ENCODE measurements at places on chromosomes 5 and 9. TPM values are rescaled to one million over a fixed set of nuclear protein-coding genes. Genes with fewer than 3 reads are reported as not detected.

GRCh38 chr5:39455645-39456044 lies 30.9 kb upstream of the DAB2 start:
- H3K27me3 ChIP-seq: no peaks in the 10 kb centered on the region
- H3K4me1 ChIP-seq: no peaks in the 10 kb centered on the region
- no peak overlapping the region for H3K27ac ChIP-seq
- H3K4me3 ChIP-seq: no peak overlapping the region
- DNase-seq: no peak
- H3K36me3 ChIP-seq: no peaks in the 10 kb centered on the region

GRCh38 chr9:120941046-120941770 lies 14.6 kb upstream of the TRAF1 start:
- peaks cover 16% of the 10 kb centered on the region for H3K4me1 ChIP-seq
- peak overlapping the region; percentile 67 for H3K27ac ChIP-seq
- no peaks in the 10 kb centered on the region for H3K27me3 ChIP-seq
- no peak overlapping the region for H3K4me3 ChIP-seq

- no peaks in the 10 kb centered on the region for H3K36me3 ChIP-seq
- H3K27ac ChIP-seq: no peak overlapping the region
- no peaks in the 10 kb centered on the region for H3K4me1 ChIP-seq
- DNase-seq: no peak
These were observed 9.9 kb upstream of the PTGS1 start for GRCh38 chr9:122360891-122361290.

GRCh38 chr5:96433066-96433447 lies at the start of gene PCSK1:
Gene PCSK1 (minus strand): TSS chr5:96433248. CDS start chr5:96433042, 206 bp downstream.
- DNase-seq: no peak
- H3K27me3 ChIP-seq: peaks cover 87% of the 10 kb centered on the region
- no peaks in the 10 kb centered on the region for H3K36me3 ChIP-seq
- peak within 1 kb of the TSS; percentile 41 for H3K4me3 ChIP-seq

DNA sequence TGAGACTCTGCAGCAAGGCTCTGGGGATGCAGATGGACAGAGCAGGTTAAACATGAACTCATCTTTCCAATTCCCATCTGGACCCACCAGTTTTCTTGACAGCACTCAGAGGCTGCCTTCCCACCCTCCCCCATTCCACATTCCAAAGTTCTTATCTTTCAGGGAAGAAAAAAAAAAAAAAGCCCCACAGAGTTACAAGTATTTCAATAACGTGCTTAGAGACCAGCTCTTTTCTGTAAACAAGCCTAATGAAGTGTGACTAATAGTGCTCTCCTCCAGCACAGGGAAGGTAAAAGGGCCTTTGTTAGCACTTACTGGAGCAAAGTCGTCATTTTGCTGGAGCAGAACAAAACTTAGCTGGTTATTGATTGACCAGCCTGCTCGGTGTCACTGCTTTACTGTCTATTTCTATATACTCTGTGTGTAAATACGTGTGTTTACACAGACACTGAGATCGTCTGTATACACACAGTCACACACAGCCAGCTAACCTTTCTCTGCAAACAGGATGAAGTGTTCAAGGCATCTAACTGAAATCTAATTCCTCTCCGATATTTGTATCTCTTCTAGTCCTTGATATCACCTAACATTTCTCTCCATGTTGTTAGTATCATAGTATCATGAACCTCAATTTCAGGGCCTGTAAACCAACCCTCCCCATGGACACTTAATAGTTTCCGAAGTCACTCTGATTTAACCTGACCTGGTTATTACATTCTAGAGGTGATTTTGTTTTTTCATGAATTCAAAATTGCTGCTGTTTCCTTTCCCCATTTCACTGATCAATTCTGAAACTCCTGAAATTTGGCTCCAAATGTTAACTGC lies 84.9 kb downstream of the ZNF608 start:
- peaks cover 73% of the 10 kb centered on the region for H3K4me1 ChIP-seq
- H3K27me3 ChIP-seq: no peaks in the 10 kb centered on the region
- no peak overlapping the region for H3K4me3 ChIP-seq
- H3K27ac ChIP-seq: peak overlapping the region; percentile 31
- H3K36me3 ChIP-seq: no peaks in the 10 kb centered on the region

DNA sequence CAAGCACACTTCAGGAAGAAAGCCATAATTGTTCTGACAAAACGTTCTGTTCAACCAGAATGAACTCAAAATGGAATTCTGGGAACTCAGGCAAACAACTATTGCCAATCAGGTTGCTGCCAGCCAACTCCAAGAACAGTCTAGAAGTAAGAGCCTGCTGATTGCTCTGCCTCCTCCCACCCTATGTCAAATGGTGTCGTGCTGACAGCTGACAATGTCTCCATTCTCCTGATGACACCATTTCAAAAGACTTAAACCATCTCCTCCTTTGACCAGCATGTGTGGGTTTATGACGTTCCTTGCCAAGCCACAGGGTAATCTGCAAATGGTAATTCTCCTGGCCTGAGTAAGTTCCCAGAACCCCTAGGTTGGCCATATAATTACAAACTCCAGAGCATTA lies 21.9 kb upstream of the PLIN2 start:
- H3K4me1 ChIP-seq: peaks cover 10% of the 10 kb centered on the region
- no peak overlapping the region for H3K27ac ChIP-seq
- H3K36me3 ChIP-seq: no peaks in the 10 kb centered on the region
- H3K27me3 ChIP-seq: no peaks in the 10 kb centered on the region
- no peak for DNase-seq

DNA sequence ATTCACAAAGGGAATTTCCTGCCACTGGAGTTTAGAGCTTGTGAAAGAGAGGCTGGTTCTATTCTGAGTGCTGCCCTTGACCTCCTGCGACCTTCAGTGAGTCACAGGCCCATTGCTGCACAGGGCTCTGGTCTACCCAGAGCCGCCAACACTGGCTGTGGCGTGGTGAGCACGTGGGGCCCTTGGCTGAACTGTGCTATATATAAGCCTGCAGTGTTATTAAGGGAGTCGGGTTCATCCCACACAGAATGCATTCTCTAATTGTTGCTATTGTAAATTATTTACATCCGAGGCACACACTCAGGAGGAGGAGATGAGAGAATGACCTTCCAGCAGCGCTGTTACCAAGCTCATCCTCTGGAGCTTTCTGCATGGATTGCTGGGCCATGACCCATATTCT lies 47.1 kb downstream of the BRINP1 start:
- no peaks in the 10 kb centered on the region for H3K36me3 ChIP-seq
- H3K4me1 ChIP-seq: peaks cover 8% of the 10 kb centered on the region
- DNase-seq: peak; percentile 29
- H3K4me3 ChIP-seq: no peak overlapping the region
- no peaks in the 10 kb centered on the region for H3K27me3 ChIP-seq

The GPR150 gene
- 0.14 TPM for total RNA-seq

The EQTN gene
- not detected for total RNA-seq

The PRLR gene
- total RNA-seq: 0.66 TPM
